ENCODE measurements at places on chromosomes 5 and 9.

- DNase-seq, result no peak
Observed at GRCh38 chr9:32928912-32929311, 72.5 kb downstream of the APTX start.

DNA sequence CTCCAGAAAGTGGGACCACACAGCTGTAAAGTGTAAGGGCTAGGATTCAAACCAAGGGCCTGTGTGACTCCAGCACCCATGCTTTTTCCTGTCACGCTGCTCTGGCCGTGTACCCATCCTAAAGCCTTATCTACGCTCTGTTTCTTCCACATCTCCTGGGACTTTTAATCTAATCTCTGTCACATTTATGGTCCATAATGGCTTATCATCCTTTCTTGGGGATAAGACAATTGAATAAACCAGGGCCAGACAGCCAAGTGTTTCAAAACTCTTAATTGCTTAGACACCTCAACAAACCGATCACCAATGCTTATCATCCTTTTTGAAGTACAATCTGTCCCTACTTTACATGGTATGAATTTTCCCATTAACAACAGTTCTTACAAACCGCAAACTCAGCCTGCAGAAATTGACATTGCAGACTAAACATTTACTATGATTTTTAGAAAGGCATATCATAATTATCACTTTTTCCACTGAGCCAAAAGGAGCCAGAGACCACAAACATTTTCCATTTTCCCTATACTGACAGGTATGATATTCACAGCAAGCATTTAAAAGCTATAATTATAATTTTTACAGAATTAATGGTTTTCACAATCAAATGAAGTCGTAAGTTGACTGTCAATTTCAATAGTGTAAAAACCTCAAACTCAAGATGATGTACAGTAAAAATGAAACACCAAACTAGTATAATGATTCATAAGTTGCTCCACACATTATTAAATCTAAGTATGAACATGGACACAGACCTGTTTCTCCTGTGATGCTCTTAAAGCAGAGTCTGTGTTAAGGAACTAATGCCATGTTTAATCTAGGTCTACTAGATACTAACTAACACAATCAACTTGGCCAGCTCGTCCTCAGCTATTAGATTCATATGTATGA, 99.5 kb downstream of the FBXW11 start:
- DNase-seq, result no peak

DNA sequence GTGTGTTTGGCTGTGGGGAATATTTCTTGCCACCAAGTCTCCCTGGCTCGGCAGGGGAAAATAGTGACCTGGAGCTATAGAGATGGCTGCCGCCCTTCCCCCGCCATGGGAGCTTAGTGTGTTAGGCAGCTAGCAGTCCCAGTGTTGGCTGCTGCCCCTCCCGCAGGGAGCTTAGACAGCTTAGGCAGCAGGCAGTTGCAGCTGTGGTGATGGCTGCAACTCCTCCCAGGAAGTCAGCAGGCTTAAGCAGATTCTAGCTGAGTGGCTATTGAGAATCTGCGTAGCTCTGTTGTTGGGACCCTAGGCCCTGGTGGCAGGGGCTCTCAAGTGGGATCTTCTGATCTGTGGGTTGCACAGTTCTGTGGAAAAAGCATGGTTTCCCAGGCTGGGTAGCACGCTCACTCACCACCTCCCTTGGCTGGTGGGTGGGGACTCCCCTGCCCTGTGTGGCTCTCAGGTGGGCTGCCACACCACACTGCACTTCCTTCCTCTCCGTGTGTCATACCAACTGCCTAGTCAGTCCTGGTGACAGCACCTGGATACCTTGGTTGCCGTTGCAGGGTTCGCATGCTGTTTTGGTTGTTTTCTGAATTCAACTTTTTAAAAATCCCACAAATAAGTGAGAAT, 9.3 kb downstream of the OR1N2 start:
- DNase-seq, result peak; percentile 40

DNA sequence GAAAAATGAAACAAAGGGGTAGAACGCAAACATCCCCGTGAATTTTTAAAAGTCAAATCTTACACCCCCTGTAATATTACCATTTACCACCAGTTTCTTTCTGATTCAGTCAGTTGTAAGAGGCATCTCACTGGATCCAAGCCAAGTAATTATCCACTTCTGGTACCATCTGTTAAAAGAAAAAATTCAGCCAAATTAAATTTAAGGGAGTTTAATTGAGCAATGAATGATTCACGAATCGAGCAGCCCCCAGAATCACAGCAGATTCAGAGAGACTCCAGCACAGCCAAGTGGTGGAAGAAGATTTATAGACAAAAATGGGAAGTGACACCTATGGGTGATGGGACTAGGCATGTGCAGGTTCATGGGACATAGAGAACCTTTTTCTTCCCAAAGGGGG, 29.9 kb upstream of the MTMR12 start:
- no peak for DNase-seq

- no peak for DNase-seq
Observed at GRCh38 chr5:111545031-111545430, 32.7 kb upstream of the STARD4 start.

DNA sequence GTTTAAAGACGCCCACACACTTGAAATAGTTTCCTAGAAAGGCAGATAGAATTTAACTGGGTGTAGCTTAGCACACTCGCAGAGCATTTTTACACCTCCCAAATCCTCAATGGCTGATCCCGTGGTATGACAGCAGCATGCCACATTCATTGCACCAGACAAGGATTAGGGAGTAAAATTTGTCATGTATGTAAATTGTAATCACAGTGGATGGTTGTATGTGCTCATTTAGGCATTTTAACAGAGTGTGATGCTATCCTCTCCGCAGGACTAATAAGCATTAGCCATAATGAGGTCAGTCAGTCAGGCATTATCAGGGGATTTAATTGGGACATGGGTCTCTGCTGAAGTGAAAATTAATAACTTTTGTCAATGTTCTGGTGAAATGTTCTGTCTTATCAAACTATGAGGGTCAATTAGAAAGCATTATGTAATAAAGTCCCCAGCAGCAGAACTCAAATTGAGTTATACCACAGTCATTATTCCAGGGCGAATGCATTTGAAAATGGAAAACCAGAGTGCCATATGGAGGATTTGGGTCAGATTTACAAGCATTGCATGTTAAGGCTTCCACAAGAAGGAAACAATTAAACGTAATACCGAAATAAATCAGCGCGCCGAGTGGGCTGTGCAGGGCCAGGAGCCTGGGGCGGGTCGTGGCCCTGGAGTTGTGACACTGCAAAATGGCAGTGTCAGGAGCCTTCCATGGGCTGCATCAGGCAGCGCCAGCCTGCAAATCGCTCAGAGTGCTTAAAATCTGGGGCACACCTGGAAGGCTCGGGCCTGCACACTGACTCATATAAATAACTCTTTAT, 602.2 kb downstream of the BNC2 start:
- no peak for DNase-seq

DNA sequence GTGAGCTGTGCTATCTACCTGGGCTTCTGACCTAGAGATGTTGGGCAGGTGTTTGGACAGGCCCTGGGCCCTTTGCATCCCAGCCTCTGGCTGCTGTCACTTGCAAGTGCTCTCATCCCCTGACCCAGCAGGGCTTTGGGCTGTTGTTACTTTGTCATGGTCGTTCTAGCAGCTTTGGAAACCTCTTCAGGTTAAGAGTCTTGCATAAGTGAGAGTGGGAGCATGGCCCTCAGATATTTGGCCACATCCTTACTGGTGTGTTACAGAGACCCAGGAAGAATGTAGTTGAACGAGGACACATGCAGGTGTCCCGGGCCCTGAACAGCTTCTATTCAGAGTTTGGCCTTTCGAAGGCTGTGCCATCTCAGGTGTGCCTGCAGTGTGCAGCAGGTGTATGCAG, 4.5 kb downstream of the TENT4A start:
- no peak for DNase-seq

DNA sequence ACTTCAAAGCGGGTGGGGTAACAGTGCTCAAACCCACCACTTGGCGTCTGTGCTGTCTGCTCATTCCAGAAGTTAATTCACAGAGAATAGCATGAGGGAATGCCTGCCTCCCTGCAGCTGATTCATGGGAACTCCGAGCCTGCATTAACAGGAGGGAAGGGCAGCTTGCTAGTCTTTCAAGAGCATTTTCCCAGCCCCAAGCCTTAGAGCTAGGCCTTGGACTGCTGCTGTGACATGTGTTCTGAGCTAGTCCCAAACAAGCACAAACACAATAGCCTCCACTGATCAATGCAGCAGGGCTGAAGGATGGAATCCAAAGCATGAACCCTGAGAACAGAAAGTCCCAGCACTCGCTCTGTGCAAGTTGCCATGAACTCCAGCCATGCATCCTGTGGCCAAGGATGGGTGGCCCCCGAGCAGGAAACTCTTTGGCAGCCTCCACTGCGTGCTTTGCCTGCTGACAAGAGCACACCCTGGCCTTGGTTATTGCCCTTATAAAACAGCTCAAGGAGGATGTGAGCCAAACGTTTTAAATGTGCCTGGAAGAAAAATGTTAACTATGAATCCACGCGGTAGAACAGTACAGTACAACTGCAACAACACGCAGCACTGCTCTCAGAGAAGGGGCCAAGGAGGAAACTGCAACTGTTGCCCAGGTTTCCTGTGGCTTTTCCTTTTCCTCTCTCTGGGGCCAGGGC, 653.1 kb upstream of the KLF4 start:
- no peak for DNase-seq

GRCh38 chr5:3080366-3080765, 328.9 kb upstream of the IRX2 start:
- DNase-seq, result no peak

Data from iPS DF 19.7 (cell line).